ENCODE measurements at places on chromosomes 16 and 17. TPM values are rescaled to one million over a fixed set of nuclear protein-coding genes. Genes with fewer than 3 reads are reported as not detected.

The TBC1D3 gene
- total RNA-seq = 0.07 TPM

The HERPUD1 gene
- total RNA-seq = 89.9 TPM

The CES5A gene
- total RNA-seq = not detected

The KRT31 gene
- not detected for total RNA-seq

The MYH2 gene
- not detected for total RNA-seq

The TP53TG3B gene
- total RNA-seq = 0.24 TPM

The SCIMP gene
- not detected for total RNA-seq

The LHX1 gene
- 0.79 TPM for total RNA-seq

The GSDMA gene
- not detected for total RNA-seq

The CMTM2 gene
- not detected for total RNA-seq

The RHBDF1 gene
- 29.3 TPM for total RNA-seq

The HCFC1R1 gene
- total RNA-seq = 231 TPM

The NOXO1 gene
- total RNA-seq = 0.38 TPM

The DUS2 gene
- total RNA-seq = 16.0 TPM

The MYH11 gene
- 0.12 TPM for total RNA-seq

The G6PC1 gene
- total RNA-seq = not detected

The CSH1 gene
- total RNA-seq = not detected

The KIF19 gene
- total RNA-seq = 0.05 TPM

The STH gene
- total RNA-seq = not detected

The KCNJ18 gene
- not detected for total RNA-seq

The SSTR5 gene
- total RNA-seq = 0.35 TPM

The TNK1 gene
- 1.4 TPM for total RNA-seq

The NCOR1 gene
- total RNA-seq = 67.3 TPM
